A549 treated with ZK216348 at 1 μM for 4 hours (cell line): ENCODE measurements at places on chromosomes 1 and 21. TPM values are rescaled to one million over a fixed set of nuclear protein-coding genes. Genes with fewer than 3 reads are reported as not detected.

Gene METTL13
- total RNA-seq, result 30.3 to 49.1 TPM (median 45.0 TPM) in 5 replicates

Gene PLPPR5
- not detected in 5 replicates for total RNA-seq

Gene SLC1A7
- total RNA-seq, result not detected in 5 replicates

Gene FAM167B
- 0.36 to 0.86 TPM (median 0.73 TPM) in 5 replicates for total RNA-seq

Gene CYP4Z1
- total RNA-seq, result not detected in 5 replicates

Gene TTLL7
- 1.4 to 4.8 TPM (median 3.0 TPM) in 5 replicates for total RNA-seq

Gene ALG14
- 4.2 to 7.3 TPM (median 6.7 TPM) in 5 replicates for total RNA-seq

Gene BARHL2
- not detected in 5 replicates for total RNA-seq

Gene DISC1
- total RNA-seq, result 0.08 to 0.36 TPM (median 0.17 TPM) in 5 replicates
